ENCODE measurements at places on chromosomes 7 and 10.

GRCh38 chr7:70472601-70473237, 659.2 kb upstream of the GALNT17 start:
- no peak for DNase-seq

DNA sequence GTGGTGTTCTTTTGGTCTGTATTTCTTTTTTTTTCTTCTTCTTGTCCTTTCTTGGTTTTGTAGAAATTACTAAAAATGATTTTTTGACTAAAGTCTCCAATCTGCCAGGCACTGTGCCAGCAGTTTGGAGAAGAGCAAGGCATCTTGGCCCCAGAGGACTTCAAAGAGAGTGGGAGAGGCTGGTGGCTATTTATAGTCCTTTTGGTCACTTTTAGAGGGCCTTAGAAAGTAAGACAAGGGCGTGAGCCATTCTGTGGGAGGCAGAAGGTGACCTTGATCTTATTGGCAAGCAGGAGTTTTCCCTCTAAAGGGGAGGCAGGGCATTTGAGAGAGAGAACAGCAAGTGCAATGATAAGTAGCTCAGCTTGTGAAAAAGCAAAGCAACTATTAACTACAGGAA, 211.9 kb downstream of the GALNT17 start:
- no peak for DNase-seq

- no peak for DNase-seq
Measured at GRCh38 chr10:97067716-97068391, 117.9 kb downstream of the SLIT1 start.

DNA sequence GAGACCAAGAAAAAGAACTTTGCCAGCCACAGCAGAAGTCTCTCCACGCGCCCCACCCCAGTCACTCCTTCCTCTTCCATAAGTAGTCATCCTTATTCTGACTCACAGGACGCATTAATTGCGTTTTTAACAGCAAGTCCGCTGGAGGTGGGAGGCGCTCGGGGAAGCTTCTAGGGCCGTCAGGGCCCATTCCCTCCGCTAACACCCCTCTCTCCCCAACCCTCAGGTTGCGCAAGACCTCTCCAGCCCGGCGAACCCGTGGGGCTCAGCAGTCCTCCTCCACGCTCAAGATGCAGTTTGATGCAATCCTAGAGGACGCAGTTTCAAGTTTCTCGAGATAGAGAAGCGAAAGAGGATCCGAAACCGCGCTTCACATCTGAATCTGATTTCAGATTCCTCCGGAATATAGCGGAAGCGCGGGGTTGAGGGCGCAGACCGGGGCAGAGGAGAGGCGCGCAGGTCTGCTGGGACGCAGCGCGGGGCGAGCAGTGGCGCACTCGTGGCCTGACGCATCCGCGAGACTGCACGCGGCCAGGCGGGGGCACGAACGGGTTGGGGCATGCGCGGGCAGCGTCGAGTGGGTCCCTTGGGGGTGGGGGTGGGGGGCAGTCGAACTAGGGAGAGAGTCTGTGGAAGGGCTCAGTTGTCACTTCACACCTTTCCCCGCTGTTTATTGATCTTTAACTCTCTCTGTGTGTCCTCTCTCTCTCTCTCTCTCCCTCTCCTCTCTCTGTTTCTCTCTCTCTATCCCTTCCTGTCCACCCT, 37.8 kb upstream of the PSAP start:
- peak; percentile 82 for DNase-seq

- no peak for DNase-seq
Measured at GRCh38 chr7:1714583-1715330, 44.7 kb downstream of the ELFN1 start.

DNA sequence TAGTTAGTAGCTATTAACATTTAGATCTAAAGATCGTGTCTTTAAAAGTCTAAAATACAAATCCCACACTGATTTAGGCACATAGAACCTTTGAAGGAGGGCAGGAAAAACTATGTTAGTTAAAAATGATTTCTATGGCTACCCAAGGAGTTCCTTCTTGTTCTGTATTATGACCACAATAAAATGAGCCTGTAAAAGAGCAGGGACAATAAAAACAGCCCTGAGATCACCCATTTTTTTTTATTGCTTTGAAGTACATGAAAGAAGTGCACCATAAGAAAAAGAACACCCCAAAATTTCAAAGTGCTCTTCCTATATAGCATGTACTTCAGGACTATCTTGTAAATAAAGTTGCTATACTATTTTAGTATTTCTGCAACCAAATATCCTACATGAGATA, 29.8 kb downstream of the RTKN2 start:
- no peak for DNase-seq

- no peak for DNase-seq
Measured at GRCh38 chr10:69860271-69860670, 58.6 kb downstream of the COL13A1 start.

DNA sequence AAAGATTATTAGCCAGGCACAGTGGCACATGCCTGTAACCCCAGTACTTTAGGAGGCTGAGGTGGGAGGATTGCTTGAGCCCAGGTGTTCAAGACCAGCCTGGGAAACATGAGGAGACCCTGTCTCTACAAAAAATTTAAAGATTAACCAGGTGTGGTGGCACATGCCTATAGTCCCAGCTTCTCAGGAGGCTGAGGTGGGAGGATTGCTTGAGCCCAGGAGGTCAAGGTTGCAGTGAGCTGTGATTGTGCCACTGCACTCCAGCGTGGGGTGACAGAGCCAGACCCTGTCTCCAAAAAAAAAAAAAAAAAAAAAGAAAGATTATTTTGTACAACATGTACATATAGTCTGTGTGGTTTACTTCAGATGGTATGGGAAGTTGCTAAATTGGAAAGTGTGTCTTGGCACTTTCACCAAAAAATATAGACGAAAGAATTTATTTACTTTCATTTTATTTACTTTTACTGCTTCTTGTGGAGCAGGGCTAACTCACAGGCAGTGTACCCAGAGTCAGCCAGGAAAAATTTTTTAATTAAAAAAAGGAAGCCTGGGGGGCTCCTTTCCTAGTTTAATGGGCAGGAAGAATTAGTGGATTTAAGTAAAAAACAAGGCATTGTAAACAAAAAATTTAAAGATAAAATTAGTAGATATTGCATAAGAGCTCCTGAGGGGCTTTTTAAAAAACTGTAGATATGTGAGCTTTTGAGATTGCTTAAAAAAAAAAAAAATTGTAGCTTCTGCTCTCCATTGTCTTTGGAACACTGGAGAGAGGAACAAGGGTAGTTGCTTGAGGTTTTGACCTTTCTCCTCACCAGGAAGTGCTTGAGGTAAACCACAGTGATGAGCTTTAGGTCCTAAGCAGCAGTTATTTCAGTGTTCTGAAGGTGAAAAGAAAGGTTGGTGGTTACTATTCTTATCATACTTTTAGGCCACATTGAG, 44.6 kb upstream of the VDAC2 start:
- peak; percentile 67 for DNase-seq

GRCh38 chr10:61937631-61938351, 36.3 kb downstream of the ARID5B start:
- DNase-seq, result no peak

DNA sequence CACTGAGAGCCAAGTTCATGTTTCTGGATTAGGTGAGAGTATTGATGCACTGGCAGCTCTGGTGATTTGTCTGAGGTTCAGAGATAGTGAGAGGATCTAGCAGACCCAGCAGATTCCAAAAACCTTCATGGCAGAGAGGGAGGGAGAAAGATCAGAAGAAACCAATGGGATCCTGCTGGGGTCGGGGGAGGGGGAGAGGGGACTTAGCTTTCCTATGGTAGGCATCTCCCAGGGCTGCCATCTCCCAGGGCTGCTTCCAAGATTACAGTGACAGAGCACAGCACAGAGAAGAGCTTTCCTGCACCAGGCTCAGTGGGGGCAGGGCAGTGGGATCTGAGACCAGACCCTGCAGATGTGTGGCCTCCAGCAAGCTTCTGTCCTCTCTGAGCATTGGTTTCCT, 76.8 kb upstream of the GDF10 start:
- no peak for DNase-seq

GRCh38 chr10:126844406-126844805, 60.8 kb upstream of the DOCK1 start:
- no peak for DNase-seq

DNA sequence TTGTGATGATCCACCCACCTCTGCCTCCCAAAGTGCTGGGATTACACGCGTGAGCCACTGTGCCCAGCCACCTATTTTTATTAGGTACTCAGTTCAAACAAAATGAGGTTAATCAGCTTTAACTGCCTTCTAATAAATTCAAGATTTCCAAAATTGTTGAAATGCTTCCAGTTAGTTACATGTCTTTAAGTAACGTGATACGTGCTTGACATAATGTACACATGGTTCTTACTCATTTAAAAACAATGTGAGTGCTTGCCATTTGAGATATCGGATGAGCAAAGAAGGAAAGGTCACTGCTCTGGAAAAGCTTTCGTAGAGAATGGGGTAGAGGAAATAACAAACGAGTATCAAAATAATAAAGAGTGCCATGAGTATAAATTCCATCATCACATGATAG, 83.6 kb downstream of the KMT2E start:
- DNase-seq, result no peak

- no peak for DNase-seq
Measured at GRCh38 chr10:99681553-99681952, 22.2 kb downstream of the ENTPD7 start.

- DNase-seq, result no peak
Measured at GRCh38 chr7:117550625-117551024, 70.8 kb downstream of the CFTR start.

GRCh38 chr7:66739953-66740301, 606 bp upstream of the RABGEF1 start:
- no peak for DNase-seq

- no peak for DNase-seq
Measured at GRCh38 chr7:123569352-123570010, 11.9 kb upstream of the NDUFA5 start.

DNA sequence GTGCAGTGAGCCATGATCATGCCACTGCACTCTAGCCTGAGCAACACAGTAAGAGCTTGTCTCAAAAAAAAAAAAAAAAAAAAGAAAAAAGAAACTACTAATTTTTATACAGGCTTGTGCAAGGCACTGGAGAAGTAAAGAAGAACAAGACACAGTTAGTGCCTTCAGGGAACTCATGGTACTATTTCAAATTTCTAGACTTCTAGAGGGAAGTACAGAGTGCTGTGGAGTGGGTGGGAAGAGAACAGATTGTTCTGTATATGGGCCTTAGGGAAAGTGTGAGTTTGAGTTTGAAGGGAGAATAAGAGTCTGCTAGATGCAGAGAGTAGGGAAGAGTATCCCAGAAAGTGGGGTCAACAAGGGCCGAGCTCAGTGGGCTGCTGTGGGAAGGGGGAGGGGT, 234.8 kb downstream of the PHTF2 start:
- no peak for DNase-seq
